CD4-positive, CD25-positive, alpha-beta regulatory T cell (primary cell): ENCODE measurements at places on chromosomes 7 and 10.

DNA sequence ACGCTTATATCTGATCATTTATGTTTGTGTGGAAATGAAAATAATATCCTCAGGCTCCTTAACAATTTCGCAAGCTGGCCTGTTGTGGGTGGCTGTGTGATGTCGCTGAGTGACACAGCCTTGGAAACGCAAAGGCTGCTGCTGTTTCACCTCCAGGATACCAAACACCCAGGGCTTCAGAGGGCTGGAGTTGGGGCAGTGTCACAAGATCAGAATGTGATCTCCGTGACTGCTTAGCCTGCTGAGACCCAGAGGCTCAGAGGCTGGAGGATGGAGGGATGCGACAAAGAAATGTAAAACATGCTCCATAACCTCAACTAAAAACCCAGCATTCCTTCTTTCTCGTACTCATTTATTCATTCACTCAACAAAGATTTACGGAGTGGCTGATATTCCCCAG is 37.2 kb upstream of the BMPER start:
- DNase-seq: no peak

- no peak for DNase-seq
These were observed 265.0 kb downstream of the SORCS3 start for GRCh38 chr10:104906112-104906511.

DNA sequence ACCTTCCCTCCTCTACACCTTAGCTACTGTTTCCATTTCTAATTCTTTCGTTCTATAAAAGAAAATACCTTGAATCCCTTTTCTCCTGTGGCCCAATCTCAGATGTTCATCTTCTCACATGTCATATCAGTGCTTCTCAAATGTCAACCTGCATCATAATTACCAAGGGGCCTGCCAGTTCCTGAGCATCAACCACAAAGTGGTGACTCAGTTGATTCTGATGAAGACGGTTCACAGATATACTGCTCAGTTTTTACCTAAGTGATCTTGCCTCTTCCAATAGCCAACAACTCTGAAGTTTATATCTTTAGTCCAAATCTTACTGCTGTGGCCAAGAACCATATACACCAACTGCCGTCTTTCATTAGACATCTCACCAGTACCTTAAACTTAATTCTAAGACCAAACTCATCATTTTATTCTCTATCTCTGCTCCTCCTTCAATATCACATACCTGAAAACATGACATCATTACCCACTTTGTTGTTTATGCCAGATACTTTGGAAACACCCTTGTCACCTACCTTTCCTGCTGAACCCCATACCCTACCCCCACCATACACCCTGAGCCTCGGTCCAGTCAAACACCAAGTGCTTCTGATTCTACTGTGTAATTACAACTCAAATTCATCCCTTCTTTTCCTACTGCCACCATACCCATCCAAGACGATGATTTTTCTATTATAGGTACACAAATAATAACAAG is 115.5 kb downstream of the LMBR1 start:
- DNase-seq: no peak

DNA sequence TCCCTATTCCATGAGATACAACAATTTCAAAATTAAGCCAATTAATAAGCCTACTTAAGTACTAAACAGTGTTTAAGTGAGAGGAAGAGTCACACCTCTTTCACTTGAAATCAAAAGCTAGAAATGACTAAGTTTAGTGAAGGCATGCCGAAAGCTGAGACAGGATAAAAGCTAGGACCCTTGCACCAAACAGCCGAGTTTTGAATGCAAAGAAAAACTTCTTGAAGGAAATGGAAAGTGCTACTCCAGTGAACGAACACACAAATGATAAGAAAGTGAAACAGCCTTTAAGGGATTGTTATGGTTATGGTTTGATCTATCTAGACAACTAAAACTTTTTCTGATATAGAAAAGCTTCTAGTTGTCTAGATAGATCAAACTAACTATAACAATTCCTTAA is 135.4 kb upstream of the KMT2E start:
- no peak for DNase-seq

DNA sequence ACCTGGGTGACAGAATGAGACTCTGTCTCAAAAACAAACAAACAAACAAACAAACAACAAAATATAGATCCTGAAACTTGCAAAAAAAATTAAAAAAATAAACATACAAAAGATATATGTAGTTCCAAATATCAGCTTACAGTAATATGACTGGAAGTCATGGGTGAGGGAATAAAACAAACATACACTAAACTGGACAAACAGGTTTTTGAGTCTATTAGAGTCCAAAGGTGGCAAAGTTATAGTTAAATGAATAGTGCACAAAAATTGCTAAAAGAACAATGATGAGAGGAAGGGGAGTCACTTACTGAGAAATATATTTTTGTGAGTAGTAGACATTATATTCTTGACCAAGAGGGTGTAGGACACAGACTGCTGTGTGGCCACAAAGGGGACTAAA is 16.7 kb upstream of the RSBN1L start:
- no peak for DNase-seq

DNA sequence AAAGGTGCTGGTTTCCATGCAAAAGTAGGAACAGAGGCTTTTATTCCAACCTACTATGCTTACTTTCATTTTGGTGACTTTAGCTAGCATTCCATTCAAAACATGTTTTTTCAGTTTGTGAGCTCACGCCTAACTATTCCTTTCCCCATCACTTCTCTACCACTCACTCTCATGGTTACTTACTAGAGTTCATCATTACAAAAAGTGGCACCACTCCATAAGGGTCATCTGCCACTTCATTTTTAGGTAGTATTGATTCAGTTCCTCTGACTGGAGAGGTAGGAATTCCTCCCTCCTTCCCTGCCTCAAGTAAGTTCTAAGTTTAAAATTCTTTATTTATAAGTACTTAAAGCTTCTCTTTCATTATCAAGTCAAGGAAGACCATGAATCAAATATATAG is 543.1 kb downstream of the HTR7 start:
- no peak for DNase-seq

GRCh38 chr10:76302961-76303630 is 871.7 kb downstream of the LRMDA start:
- DNase-seq: no peak

DNA sequence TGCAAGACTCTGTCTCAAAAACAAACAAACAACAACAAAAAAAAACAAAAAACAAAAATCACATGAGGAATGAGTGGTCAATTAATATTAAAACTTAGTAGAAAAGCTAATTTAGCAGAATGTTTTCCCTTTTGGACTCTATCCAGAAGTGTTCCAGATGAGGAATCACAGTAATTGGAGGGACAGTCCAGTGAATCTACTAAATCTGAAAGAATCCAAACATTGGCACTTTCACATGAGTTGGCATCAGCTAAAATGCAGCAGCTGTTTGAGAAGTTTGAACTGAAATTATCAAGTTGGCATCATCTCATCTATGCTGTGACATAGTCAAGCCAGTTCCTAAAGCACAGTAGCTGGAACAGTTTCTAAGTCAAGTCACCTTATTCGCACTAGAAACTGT is 367.8 kb downstream of the PPP1R3A start:
- DNase-seq: no peak

GRCh38 chr10:77898323-77899079 is 28.1 kb downstream of the DLG5 start:
- no peak for DNase-seq

DNA sequence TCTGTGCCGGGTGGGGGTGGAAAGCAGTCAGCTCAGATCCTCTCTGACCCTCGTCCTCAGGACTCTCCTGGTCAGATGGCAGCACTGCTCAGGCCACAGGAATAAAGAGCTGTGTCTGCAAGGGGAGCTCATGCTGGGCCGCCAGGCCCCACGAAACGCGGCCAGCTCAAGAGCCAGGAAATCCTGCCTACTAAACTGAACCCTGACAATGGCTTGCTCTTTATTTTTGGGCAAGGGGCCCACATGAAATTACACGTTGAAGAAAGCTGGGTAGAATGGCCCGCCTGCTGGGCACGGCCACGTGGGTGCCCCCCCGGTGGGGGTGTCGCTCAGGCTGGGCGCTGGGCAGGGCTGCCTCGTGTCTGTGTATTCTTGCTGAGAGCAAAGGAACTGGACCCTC is 103.0 kb downstream of the ITIH5 start:
- DNase-seq: no peak

DNA sequence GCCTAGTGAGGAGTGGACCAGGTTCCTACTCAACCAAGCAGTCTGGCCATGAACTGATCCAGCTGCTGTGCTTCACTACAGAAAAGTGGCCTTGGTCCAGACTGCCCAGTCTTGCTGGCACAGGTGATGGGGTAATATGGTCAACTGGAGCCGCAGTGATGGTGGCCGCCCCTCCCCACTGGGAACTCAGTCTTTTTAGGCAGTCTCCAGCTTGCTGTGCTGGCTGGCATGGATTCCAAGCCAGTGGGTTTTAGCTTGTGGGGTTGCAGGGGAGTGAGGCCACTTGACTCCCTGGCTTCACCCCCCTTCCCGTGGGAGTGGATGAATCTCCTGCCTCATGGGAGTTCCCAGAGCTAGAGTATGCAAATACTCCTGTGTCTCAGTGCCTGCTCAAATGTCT is 52.7 kb upstream of the CDK6 start:
- no peak for DNase-seq

DNA sequence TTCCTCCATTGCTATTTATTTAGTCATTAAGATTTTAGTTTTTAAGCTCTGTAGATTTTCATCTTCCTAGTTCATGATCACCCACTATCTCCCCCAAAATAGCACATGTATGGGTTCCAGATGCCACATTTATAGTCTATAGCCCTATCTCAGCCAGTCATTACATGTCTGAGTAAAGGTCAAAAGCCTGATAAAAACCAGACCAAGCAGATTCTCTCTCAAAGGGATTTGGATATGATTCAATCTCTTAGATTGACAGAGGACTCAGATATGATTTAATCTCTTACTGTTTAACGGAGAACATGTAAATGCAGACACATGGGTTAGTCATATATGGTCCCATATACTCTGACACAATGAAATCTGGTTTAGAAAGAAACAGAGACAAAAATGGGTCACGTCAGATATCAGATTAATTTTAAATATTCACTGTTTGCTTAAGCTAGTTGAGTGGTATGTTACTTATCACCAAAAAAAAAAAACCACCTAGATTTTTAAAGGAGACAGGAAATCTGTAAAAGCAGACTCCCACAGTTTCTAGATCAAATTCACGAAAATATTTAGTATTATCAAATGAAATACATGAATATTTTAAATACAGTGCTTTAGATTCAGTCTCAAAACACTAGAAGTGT is 107.0 kb upstream of the LRRN3 start:
- no peak for DNase-seq

GRCh38 chr10:99828464-99828863 is 46.0 kb downstream of the ABCC2 start:
- DNase-seq: peak; percentile 13

- DNase-seq: no peak
These were observed 18.8 kb downstream of the TFAM start for GRCh38 chr10:58404001-58404400.

GRCh38 chr10:70493660-70494234 is 15.2 kb downstream of the PALD1 start:
- no peak for DNase-seq

GRCh38 chr10:22379059-22379458 is 33.8 kb downstream of the SPAG6 start:
- no peak for DNase-seq

GRCh38 chr10:118369641-118370205 is 27.6 kb upstream of the FAM204A start:
- DNase-seq: no peak

GRCh38 chr10:5545778-5546710 is 21.3 kb downstream of the CALML3 start:
- no peak for DNase-seq
